ENCODE measurements at places on chromosomes 12 and 14.

DNA sequence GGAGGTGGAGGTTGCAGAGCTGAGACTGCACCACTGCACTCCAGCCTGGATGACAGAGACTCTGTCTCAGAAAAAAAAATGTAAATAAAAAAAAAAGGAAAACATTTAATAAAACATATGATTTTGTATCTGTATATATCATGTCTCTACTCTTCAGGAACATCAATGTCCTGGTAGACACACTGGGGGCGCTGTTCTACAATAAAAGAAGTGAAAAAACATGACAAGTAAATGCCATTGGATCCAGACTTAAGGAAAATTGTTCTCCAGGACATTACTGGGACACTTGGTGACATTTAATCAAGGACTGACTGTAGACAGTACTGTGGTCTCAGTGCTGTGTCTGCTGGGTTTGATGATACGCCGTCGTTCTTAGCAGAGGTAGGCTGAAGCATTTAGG, 15.5 kb upstream of the KLC1 start:
- DNase-seq = no peak

GRCh38 chr12:43208221-43208620, 343.8 kb downstream of the ADAMTS20 start:
- no peak for DNase-seq

DNA sequence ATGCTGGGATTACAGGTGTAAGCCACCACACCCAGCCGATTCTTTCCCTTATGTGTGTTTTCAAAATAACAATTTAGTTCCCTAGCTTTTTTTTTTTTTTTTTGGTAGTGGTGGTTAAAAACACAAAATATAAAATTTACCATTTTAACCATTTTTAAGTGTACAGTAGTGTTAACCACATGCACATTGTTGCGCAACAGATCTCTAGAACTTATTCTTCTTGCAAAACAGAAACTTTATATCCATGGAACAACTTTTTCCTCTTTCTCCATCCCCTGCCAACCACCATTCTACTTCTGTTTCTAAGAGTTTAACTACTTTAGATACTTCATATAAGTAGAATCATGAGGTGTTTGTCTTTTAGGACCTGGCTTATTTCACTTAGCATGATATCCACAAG, 1.1 kb upstream of the NDUFA12 start:
- peak; percentile 36 for DNase-seq

DNA sequence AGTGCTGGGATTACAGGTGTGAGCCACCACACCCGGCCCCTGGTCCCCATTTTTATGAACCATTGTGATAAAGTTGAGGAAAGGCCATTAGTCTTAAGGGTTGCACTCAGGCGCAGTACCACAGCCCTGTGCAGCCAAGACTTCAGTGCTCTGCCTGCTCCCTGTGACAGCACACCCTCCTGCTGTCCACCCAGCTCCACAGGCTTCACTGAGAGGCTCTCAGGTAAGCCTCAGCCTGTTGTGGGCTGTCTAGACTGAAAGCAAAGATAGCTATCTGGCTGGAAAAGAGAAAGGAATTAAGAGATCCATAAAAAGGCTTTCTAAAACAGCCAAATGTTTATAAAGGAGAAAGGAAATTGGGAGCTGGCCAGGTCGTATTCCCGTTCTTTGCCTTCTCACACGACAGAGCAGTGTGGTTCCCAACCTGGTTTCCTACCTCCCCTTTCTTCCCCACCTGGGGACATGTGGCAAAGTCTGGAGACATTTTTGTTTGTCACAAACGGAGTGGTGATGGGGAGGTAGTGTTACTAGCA, 19.1 kb upstream of the DNM1L start:
- no peak for DNase-seq

DNA sequence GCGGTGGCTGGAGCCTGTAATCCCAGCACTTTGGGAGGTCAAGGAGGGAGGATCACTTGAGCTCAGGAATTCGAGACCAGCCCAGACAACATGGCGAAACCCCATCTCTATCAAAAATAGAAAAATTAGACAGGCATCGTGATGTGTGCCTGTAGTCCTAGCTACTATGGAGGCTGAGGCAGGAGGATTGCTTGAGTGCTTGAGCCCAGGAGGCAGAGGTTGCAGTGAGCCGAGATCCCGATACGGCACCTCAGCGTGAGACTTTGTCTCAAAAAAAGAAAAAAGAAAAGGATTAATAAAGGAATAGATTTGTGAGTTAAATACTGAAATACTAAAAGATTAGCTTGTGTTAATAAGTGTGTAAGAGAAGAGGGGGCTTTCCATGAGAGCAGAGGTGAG, 29.4 kb downstream of the RPGRIP1 start:
- no peak for DNase-seq

DNA sequence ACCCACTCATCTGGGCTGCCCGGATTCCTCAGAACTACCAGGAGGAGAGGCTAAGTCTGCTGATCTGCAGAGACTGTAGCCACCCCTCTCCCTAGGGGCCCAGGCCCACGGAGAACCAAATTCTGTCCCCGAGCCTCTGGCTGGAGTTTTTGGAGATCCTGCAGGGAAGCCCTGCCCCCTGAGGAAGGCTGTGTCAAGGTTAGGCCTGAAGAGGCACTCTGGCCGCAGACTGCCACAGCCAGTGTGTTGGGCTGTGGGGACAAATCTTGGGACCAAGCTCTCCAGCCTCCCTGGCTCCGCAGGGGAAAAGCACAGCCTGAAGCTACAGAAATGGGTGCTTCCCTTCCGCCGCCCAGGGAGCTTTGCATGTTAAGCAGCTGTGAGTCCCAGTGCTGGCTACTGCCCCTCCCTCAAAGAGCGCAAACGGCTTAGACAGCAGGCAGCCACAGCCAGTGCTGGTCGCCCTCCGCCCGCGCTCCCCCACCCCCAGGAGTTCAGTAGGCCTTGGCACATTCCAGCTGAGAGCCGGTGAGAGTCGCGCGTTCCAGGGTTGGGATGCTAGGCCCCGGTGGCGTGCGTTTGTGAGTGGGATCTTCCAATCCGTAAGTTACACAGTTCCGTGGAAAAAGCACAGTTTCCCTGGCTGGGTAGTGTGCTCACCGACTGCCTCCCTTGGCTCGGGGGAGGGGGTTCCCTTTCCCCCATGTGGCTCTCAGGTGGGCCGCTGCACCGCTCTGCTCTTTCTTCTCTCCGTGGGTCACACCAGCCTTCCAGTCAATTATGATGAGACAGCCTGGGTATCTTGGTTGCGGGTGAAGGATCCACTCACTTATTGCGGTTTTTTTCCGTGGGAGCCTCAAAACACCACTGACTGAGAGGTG, 13.2 kb downstream of the CLEC4E start:
- DNase-seq = no peak

DNA sequence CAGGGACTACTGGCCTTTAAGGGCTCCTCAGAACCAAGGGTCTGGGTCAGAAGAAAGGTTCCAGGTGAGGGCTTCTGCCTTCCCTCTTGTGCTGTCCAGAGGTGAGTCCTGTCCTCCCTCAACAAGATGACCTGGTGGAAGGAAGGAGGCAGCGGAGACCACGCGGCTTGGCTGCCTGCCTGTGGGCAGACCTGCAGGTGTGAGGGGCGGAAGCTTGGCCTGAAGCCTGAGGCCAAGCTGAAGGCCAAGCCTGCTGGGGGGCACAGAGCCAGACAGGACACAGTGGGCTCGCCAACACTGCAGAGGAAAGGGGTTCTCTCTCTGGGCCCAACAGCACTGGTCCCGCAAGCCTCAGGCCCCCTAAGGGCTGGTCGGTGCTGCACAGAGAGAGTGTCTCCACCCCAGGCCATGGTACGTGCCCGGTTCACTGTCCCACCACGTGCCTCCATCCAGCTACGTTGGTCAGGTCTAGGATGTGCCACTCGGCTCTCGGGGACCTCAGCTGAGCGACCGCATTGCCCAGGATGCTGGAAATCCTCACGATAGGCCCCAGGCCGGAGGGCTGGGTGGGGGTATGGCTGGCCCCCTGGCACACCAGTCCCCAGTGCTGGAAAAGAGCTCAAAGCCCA, 170.0 kb upstream of the PRMT8 start:
- DNase-seq = no peak

All from fibroblast of the conjunctiva (primary cell).